ENCODE measurements at places on chromosomes 7 and 10.

- DNase-seq: no peak
Measured at GRCh38 chr10:128645486-128645885, 519.3 kb upstream of the MKI67 start.

GRCh38 chr7:149140831-149141230, 6.4 kb upstream of the ZNF398 start:
- DNase-seq: peak; percentile 64

GRCh38 chr10:86371691-86372090, 5.1 kb upstream of the GRID1 start:
- DNase-seq: no peak

- no peak for DNase-seq
Measured at GRCh38 chr7:79893991-79894390, 240.6 kb upstream of the GNAI1 start.

DNA sequence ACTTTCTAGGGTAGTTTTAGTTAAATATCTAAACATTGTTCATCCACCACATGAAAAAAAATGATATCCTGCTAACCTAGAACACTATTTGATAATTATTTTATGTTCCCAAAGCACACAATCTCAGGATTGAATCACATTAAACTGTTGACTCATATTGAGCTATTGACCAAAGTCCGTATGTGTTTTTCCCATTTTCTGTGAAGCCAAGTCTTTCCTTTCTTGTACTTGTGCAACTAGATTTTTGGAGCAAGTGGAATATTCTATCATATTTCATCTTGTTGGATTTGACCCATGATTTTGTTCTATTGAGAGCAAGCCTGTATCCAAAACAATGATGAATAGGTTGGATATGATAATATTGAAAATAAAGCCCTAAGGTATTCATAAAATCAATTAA, 164.6 kb downstream of the SKAP2 start:
- no peak for DNase-seq

GRCh38 chr7:16721541-16721940, 32.0 kb upstream of the TSPAN13 start:
- DNase-seq: no peak
